ENCODE measurements at places on chromosomes 16 and 17. TPM values are rescaled to one million over a fixed set of nuclear protein-coding genes. Genes with fewer than 3 reads are reported as not detected.

The IGSF6 gene
- total RNA-seq = not detected

The YPEL2 gene
- 2.6 TPM for total RNA-seq

The SDR42E1 gene
- total RNA-seq = 1.2 TPM

The ARHGDIG gene
- total RNA-seq = 3.1 TPM

The NR1D1 gene
- total RNA-seq = 10.6 TPM

The CRYM gene
- total RNA-seq = 1.7 TPM
